ENCODE measurements at places on chromosomes 1 and 21.
A peak's percentile ranks its signal among the peaks of the same experiment; 100 is the strongest.

GRCh38 chr1:111821121-111821745 is 65.5 kb downstream of the DDX20 start:
- DNase-seq = no peak

DNA sequence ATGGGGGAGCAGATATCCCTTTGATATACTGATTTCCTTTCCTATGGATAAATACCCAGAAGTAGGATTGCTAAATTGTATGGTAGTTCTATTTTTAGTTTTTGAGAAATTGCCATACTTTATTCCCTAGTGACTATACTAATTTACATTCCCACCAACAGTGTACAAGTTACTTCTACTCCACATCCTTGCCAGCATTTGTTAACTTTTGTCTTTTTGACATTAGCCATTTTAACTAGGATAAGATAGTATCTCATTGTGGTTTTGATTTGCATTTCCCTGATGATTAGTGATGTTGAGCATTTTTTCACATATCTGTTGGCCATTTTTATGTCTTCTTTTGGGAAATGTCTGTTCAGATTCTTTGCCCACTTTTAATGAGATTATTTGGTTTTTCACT is 620.6 kb upstream of the CAMK1G start:
- DNase-seq = no peak

GRCh38 chr1:209621741-209622655 is 30.2 kb downstream of the LAMB3 start:
- DNase-seq = no peak

- no peak for DNase-seq
Observed at GRCh38 chr1:61241973-61242381, 159.6 kb downstream of the NFIA start.

GRCh38 chr1:214123061-214123784 is 135.4 kb downstream of the PROX1 start:
- no peak for DNase-seq

- no peak for DNase-seq
Observed at GRCh38 chr1:53306168-53306567, 21.7 kb downstream of the LRP8 start.

- no peak for DNase-seq
Observed at GRCh38 chr1:205350691-205351141, 6.0 kb downstream of the KLHDC8A start.

DNA sequence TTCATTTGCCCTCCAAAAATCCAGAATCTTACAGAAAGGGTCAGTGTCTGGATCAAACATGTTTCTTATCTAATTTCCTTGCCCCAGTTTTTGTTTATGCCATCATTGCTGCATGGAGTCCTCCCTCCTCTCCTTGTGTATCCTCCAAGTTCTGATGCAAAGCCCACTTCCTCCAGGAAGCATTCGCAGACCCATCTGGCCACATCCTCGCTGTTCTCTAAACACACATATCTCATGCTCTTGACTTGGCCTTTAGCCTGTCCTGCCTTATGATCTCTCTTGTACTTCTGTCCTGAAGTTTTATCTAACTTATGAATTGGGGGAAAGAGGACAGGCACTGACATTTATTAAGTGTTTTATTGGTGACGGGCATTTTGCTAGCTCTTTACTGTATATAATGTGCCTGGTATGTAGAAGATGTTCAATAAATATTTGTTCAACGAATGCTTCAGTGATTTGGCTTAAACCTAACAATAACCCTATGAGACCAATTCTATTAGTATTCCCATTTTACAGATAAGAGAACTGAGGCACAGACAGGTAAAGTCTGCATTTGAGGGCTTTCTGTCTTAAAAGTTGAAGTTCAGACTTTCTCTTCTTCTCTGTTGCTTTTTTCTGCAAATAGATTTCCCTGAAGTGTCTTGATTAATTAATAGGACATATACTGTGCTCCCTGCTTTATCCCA is 19.2 kb upstream of the ID3 start:
- no peak for DNase-seq

GRCh38 chr1:17621691-17622090 is 82.2 kb downstream of the ARHGEF10L start:
- no peak for DNase-seq

DNA sequence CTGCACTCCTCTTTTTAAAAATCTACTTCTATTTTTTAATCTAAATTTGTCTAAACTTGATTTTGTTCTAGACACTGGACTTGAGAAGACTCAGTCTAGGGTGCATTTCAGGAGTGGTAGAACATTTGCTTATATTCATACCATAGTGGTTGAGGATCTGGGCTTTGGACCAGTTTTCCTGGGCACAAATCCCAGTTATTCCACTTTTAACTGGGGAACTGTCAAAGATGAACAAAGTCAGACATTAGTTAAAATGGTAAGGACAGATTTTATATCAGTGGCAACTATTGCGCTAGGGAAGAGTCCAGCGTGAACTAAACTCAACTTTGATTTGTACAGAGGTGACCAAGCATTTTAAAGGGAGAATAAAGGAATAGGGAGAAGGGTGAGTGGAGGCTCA is 102.4 kb downstream of the FMN2 start:
- peak; percentile 77 for DNase-seq

DNA sequence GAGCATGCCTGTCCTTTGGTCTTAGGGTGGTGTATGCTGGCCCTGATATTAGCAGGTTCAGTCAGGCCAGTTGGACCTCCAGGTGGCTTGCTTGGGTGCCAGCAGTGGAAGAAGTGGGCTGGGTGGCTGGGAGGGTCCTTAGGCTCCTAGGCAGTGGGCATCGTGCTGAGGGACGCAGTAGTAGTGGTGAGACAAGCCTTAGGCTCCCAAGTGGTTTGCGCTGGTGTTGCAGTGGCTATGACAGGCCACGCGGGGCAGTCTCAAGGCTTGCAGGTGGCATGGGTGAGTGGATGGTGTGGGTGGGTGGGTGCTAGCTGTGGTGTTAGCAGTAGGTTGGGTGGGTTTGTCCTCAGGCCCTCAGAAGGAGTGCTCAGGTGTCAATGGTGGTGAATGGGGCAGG is 162.3 kb downstream of the FMN2 start:
- DNase-seq = no peak

GRCh38 chr1:163720294-163720693 is 398.5 kb downstream of the NUF2 start:
- DNase-seq = no peak

DNA sequence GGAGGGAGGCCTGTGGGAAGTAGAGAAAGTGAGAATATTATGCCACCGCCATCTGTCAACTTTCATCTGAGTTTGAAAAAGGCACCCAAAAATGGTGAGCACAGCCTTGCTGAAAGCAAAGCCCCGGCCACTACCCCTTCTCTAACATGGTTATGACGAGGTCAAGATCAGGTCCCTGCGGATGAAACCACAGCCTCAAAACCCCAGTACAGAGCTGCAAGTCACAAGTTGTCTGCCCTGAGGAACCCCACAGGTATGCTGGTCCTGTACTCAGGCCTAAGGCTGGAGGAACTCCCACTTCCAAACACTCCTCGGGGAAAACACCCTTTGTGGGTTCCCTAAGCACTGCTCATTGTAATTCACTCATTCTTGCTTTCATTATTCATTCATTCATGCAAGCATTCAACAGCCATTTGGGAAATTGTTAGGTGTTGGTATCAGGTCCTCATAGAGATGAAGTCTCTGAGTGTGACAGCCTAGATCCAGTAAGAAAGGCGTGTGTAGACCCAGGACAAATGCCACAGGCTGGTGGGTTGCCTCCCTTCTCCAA is 216.6 kb upstream of the EDN2 start:
- DNase-seq = no peak

GRCh38 chr1:65055747-65056146 is 89.4 kb upstream of the JAK1 start:
- DNase-seq = no peak

- no peak for DNase-seq
Observed at GRCh38 chr1:119662034-119662437, 14.0 kb upstream of the ZNF697 start.

GRCh38 chr1:63807046-63807445 is 33.2 kb downstream of the ROR1 start:
- no peak for DNase-seq

Data from BJ (cell line).